Stimulated activated CD4-positive, alpha-beta T cell treated with anti-CD3 and anti-CD28 coated beads, Interleukin-15, amount 100 ng/mL, for 1 hour (primary cell): ENCODE measurements at places on chromosomes 2 and 18.

DNA sequence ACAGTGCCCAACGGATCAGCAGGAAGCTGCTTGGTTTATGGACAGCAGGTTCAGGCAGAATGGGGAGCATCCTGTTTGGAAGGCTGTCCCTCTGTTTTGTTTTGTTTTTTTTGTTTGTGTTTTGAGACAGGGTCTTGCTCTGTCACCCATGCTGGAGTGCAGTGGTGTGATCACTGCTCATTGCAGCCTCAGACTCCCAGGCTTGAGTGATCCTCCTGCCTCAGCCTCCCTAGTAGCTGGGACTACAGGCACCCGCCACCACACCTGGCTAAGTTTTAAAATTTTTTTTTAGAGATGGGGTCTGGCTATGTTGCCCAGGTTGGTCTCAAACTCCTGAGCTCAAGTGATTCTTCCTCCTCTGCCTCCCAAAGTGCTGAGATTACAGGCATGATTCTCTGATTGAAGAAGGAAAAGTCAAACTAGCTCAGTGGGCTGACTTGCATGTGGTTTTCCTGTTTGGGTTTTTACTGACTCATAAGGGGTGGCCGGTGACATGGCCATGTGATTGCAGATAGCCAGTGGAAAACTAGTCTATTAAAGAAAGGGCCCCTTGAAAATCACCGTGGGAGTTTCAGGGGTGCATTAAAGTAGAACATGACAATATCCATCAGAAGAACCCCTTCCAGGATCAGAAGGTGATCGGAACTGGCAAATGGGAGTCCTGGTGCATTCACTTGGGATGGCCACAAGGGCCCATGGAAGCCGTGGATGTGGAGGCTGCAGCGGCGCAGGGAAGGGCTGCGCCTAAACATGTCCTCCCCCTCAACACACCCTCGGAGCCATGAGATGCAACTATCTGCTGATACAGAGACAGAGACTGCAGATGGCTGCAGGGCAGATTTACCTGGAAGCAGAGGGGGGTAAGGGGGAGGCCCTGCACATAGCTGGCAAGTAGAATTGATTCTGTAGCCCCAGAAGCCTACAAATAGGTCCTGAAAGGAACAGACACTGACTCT, 26.5 kb downstream of the AQP12B start:
- no peak for DNase-seq

GRCh38 chr2:15178946-15179345, 382.2 kb downstream of the NBAS start:
- no peak for DNase-seq

GRCh38 chr2:236597629-236598028, 28.0 kb downstream of the ACKR3 start:
- no peak for DNase-seq

- DNase-seq: no peak
Measured at GRCh38 chr18:11283479-11284161, 134.3 kb upstream of the PIEZO2 start.

DNA sequence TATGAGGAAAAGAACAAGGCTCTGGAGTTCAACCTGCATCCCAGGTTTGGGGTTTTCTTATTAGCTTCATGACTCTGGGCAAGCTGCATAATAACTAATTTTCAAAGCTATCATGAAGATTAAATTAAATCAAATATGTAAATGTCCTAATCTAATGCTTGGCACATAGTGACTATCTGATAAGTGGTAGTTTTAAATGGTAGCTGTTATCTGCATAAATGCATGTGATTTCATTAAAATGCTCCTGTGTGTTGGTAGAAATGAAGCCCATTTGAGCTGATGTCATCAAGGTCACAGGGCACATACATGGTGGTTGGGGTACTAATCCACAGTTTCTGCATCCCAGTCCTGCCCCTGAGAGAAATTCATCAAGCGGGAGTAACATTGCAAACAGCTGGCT, 428.8 kb downstream of the LRATD1 start:
- DNase-seq: no peak

GRCh38 chr2:25996844-25997243, 14.5 kb upstream of the KIF3C start:
- no peak for DNase-seq

- DNase-seq: no peak
Measured at GRCh38 chr2:215797676-215798075, 215.7 kb downstream of the MREG start.

DNA sequence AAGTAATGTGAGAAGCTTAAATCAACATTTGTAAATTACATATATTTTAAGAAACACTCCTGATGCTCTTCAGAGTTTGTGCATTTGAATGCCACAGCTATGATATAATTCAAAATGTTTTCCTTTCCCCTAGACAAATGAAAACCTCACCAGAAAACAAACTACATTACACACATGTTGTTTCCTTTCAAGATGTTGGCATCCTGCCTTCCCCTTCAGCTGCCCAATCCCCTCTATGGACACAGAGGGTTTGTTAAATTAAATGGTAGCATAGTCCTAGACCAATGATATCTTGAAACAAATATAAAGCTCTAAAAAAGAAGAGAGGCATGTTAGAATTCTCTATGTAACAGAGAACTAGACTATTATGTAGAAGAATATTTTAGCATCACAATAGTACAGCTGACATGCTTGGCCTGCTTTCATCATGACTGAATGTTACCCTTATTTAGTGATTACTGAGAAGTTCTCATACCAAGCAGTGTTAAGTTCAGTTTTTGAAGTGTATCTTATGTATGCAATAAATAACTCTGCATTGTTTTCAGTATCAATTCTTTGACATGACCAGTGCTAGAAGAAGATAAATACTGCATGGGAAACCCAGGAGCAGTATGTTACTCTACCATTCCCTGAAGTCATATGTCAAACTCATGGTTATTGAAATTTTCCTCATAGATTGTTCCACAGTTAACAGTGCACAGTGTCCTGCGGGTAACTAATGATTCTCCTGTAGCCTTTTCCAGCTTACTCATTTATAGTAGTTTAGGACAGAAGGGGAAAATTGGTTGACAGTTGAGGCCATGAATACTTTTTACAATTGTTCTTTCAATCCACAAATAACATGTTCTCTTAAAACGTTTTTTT, 316.3 kb upstream of the KCNJ3 start:
- no peak for DNase-seq

- no peak for DNase-seq
Measured at GRCh38 chr2:120631724-120632123, 103.9 kb upstream of the GLI2 start.

GRCh38 chr2:147149575-147150240, 695.1 kb upstream of the ACVR2A start:
- DNase-seq: no peak

DNA sequence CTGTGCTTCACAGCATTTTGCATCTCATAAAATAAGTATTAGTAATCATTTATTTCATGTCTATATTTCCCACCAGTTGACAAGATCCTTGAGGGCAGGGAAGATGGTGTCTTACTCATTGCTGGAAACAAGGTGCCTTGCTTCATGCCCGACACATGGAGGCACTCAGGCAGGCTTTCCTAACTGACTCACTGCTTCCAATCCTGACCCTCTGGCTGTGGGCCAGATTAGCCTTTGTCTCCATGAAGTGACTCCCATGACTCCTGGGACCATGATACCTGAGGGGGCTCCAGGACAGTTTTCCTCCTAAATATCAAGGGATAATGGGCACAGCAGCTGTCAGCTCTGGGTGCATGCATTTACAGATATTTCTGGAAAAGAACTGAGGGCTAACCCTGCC, 275.1 kb downstream of the AGPS start:
- DNase-seq: no peak

GRCh38 chr2:224925810-224926100, 116.5 kb downstream of the DOCK10 start:
- no peak for DNase-seq

GRCh38 chr2:231469583-231469950, 5.3 kb upstream of the NCL start:
- no peak for DNase-seq

DNA sequence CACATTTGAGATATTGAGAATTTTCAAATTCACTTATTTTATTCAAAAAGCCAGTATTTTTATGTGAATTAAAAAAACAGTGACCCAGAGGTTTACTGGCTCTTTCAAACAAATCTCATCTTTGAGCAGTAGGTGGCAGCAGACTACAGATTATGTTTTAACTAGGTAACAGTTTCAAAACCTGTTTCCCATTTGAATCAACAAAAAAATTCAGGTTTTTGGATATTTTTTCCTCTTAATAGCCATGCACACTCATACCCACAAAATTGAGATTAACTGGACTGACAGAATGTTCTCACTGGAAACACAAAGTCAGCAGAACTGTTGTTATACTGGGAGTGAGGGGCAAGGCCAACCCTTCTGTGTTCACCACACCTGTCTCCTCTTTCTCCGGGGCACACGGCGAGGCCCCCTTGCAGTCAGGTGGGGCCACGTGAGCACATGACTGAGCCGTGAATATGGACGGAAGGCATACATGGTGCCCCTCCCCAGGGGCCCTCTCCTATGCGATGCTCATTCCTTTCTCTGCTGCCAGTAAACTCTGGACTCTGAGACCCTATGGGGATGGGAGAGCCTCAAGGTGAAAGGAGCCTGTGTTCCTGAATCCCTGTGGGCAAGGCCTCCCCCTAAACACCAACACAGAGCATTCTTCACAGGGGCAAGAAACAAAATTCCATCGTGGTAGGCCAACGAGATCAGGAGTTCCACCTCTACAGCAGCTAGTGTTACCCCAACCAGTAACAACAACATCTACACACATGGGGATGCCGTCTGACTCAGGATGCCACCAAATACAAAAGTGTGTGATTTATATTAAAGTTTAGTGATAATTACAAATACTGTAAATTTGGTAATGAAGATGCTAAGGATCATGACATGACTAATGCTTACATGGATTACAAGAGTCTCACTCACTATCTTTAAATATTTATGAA, 80.4 kb downstream of the LPIN2 start:
- DNase-seq: no peak

DNA sequence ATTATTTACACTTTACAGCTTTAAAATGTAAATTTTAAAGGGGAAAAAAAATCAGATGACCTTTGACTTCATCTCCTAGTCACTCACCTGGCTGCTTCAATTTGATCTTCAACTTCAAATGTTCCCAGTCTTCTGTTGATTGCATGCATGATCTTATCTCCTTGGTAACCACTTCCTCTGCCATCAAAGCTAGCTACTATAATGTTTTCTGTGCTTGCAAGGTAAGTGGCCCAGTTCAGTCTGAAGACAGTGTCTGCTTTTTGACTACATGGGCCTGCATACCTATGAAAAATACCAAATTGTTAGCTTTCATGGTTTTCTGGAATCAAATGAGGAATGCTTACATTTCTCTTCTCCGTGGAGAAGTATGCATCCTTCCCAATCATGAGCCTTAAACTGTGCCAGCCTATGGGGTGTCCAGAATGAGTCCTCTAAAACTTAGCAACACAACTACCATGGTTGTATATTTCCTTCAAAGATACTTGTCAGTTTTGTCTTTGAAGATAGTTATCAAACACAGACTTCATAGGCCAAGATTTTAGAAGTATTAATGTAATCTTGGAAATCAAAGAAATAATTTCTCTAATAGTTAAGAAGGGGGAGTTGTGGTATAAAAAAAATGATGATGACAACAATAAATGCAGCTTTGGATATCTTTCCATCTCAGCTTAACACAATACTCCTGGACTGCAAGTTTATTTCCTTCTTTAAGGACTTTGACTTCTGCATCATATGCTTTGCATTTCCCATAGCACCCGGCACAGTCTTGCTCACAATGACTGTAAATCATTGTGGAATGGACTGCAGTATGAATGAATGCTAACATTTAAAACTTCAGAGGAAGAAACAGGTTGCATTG, 62.1 kb downstream of the DPP4 start:
- DNase-seq: no peak
